Thyroid gland (tissue), 4 donors: ENCODE measurements at places on chromosomes 7 and 10. TPM values are rescaled to one million over a fixed set of nuclear protein-coding genes. Genes with fewer than 3 reads are reported as not detected.

ATP5F1C gene
- total RNA-seq, result 417 TPM

DNA sequence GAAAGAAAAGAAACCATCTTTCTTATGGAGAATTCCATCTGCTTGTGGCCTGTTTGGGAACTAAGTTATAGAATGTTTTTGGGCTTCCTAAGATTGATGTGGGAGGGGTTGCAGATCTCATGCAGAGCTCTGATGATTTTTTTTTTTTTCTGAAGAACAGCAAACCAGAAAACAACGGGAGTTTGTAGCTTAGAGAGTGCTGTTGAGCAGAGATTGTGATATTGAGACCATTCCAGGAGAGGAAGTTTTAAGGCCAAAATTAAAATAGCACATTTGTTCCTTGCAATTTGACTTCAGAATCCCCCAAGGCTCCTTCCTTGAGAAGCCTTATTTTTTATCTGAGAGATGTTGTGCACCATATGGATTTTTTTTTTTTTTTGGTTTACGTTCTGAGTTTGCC lies 159.5 kb upstream of the NRP1 start:
- DNase-seq, result no peak

GRCh38 chr7:104106108-104106905 lies 101.5 kb downstream of the ORC5 start:
- no peak for DNase-seq

- peak; percentile 68 for DNase-seq
These were observed 112.2 kb downstream of the CYTH3 start for GRCh38 chr7:6160191-6160623.

GRCh38 chr7:135151533-135151932 lies 3.7 kb downstream of the TMEM140 start:
- DNase-seq, result no peak

DNA sequence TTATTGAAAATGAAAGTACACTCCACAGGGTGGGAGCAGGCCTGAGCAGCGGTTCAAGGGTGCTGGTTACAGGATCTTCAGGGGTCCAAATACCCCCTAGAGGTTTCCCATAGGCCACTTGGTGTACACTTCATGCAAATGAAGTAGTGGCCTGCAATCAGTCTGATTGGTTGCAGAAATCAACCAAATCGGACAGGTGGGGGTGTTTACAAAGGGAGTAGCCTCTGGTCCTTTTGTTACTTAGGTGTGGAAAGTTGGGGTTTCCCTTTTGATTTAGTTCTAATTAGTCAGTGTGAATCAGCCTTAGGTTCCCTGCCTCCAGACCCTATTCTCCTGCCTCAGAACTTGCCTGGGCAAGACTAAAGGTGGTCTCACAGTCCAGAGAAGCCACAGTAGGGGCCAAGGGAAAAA lies 49.6 kb downstream of the SYPL1 start:
- DNase-seq, result no peak

- DNase-seq, result no peak
These were observed 48.3 kb downstream of the LANCL2 start for GRCh38 chr7:55413442-55413841.

- DNase-seq, result no peak
These were observed 243.7 kb upstream of the PHYHIPL start for GRCh38 chr10:58932577-58933314.
